GM20000 (cell line): ENCODE measurements at places on chromosomes 7 and 10.

DNA sequence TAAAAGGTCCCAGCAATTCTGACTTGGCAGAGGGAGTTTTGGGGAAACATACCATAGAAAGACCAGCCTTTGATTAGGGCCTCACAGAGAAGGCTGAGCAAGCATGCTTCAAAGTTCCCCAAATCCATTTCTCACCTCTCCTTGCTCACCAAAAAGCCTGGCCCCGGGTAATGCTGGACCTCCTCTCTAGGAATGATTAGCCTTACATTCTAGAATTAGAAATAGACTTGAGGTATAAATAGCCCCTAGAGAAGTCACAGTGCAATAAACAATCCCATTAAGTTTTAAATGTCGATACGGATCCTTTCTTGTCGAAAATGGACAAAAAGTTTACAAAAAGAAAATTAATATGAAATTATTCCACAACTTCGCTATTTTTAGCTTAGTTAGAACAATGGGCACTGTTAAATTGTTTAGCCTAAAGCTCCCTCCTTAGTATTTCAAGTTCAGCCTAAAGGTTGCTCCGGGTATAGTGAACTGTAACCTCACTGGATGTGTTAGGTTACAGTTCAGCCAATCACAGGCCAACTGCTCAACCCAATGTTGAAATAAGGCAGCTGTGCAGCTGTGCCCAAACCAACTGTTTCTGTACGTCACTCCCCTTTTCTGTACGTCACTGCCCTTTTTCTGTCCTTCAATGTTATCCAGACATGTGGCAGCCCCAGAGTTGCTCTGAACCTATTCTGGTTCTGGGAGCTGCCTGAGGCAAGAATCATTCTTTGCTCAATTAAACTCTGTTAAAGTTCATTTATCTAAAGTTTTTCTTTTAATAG is 7.9 kb upstream of the GSDME start:
- DNase-seq = no peak

- no peak for DNase-seq
Measured at GRCh38 chr7:157089100-157089610, 49.6 kb upstream of the UBE3C start.

- DNase-seq = no peak
Measured at GRCh38 chr10:108721874-108722273, 1201.4 kb downstream of the XPNPEP1 start.

- no peak for DNase-seq
Measured at GRCh38 chr7:121500360-121501058, 104.4 kb upstream of the FAM3C start.

- no peak for DNase-seq
Measured at GRCh38 chr7:119514326-119514725, 758.6 kb upstream of the KCND2 start.

DNA sequence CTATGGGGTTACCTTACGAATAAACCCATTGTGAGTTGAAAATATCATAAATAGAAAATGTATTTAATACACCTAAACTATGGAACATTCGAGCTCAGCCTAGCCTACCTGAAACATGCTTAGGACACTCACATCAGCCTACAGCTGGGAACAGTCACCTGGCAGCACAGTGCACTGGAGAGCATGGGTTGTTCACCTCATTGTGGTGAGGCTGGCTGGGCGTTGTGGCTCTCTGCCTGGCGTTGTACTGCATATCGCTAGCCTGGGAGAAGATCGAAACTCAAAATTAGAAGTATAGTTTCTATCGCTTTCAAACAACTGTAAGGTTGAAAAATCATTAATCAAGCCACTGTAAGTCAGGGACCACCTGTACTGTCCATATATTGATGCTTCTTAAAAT is 17.3 kb upstream of the HBP1 start:
- DNase-seq = no peak

DNA sequence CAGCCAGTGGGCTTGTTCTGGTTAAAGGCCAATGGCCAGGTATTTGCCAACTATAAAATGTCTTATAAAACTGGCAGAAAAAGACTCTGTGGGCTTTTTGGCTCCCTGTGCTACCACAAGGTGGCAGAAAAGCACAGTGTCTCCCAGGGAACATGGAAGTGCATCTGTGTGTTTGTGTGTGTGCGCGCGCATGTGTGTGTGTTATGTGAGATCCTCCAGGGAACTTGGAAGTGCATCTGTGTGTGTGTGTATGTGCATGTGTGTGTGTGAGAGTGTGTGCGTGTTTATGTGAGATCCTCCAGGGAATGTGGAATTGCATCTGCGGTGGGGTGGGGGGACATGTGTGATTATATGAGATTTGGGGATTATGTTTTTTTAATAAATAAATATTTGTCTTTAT is 30.2 kb upstream of the ABI1 start:
- peak; percentile 15 for DNase-seq

GRCh38 chr7:130367088-130367755 is 13.1 kb upstream of the CPA1 start:
- no peak for DNase-seq

DNA sequence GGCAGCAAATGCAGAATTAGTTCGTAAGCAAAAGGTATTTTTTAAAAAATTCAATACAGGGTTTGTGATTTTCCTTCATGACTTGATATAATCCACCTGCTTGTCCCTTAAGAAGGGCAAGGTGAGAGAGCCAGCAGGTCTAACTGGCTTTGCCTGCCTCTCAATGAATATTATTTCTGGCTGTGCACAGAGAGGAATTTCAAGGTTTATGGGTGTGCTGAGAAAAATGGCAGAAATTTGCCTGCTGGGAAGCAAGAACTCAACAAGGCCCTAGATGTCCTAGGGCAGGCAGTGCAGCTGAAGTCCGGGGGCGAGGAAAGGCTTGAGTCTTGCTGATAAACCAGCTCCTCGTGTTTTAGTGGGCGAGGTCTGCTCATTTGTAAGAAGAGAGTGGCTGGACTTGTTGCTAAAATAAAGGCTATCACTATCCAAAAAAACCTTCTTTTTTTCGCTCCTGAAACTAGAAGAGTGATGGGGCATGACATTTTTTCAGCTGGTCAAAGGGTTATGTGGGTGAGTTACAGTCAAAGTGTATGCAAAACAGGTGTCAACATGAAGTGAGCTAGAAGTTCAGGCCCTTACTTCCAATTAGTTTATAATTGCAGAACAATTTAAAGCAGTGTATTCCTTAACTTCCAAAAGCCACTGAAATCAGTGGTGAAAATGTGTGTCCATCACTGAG is 385.8 kb upstream of the KLF6 start:
- no peak for DNase-seq

- no peak for DNase-seq
Measured at GRCh38 chr7:67018940-67019339, 22.3 kb downstream of the TYW1 start.

- DNase-seq = peak; percentile 54
Measured at GRCh38 chr10:124354411-124355382, 64.0 kb downstream of the OAT start.

DNA sequence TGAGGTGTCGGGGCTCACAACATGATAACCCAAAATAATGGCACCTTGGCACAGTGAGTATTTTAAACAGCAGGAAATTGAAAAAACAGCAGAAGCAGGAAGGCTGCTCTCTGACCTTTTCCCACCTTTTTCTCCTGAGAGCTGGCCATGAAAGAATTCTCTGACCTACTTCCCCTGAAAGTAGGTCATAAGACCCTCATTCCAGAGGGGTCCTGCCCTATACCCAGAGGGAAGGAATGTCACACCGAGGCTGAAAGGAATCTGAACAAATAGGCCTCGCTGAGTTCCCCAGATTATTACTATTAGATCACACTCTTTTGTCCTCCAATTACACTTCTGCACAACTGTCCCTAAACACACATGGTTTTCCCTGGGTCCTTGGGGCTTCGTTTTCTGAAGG is 18.8 kb downstream of the CPVL start:
- DNase-seq = no peak

DNA sequence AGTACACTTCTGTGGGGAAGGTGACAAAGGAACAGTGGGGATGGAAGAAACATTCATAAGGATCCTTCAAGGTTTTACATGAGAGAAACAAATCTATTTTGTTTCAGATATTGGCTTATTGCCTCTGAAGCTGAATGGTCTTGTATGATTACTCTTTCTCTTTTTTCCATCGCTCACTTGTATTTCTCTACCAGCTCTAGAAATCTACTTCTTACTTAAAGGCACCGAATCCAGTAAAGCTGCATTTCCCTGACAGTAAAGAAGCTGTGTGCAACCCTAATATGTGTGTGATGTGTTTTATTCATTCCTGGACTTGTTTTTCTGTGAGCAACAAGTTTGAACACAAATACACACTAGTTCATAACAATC is 45.2 kb upstream of the NXPH1 start:
- no peak for DNase-seq

GRCh38 chr10:121185816-121186455 is 334.8 kb downstream of the WDR11 start:
- no peak for DNase-seq

DNA sequence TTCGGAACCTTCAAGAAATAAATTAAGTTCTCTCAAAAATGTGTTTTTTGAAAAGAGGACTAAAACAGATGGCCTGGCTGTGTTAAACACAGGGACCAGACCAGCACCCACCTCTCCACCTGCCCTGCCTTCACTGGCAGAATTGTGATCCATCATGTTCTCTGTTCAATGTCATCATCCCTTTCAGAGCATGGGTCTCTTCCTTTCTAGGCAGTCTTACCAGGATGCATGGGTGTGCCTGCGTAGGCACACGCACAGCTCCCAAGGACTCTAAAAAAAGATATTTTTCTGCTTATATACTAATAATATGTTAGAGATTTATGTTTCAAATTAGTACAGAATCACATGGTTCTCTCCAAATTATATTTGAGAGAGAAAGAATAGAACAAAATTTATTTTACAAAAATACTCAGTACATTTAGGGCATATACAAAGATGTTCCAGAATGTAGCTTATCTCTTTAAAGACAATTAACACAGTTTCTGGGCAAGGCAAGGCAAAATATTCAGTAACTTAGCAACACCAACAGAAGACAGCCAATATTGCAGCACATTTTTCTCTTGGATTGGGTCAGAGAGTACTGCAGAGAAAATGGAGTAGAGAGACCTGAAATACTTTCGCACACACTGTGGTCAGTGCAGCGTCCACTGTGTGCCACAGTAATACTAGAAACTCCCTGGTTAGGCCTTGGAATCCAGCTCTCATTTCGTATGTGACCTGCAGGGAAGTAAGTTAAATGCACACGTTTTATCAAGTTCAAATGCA is 52.8 kb downstream of the EGFR start:
- no peak for DNase-seq

GRCh38 chr10:75726522-75727483 is 295.4 kb downstream of the LRMDA start:
- no peak for DNase-seq

DNA sequence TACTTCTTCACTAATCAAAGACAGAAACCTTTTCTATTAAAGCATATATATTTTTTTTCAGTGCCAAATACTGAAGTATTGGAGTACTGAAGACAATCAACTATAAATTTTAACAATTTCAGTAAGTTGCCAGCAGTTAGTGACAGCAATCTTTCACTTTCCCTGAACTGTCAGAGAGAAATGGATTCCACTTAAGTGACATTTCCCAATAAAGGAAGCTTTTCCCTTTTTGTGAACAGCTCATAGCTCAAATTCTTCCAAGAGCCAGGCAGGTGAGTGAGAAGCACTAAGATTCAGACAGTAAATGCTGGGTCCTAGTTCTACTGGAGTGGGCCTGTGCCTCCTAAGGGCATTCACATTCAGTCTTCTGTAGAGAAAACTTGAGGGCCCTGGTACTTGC is 142.0 kb downstream of the SRPK2 start:
- DNase-seq = no peak
